Stimulated activated naive CD4-positive, alpha-beta T cell (primary cell): ENCODE measurements at places on chromosomes 5 and 9.

DNA sequence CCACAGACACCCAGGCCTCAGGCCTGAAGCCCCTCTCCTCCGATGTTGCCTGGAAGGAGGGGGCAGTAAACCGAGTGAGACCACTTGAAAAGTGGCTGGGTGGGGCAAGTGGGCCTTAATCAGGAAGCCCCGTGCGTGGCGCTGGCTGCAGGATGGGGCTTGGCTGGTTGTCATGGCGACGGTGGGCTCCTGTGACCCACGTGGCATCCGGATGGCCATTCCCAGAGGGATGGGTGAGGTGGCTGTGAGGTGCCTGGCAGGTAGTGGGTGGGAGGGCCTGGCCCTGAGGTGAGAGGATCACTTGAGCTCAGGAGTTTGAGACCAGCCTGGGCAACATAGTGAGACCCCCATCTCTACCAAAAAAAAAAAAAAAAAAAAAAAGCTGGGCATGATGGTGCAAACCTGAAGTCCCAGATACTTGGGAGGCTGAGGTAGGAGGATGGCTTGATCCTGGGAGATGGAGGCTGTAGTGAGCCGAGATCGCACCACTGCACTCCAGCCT lies 5.2 kb downstream of the GPSM1 start:
- DNase-seq, result no peak

- no peak for DNase-seq
These were observed 78.4 kb downstream of the PLPP1 start for GRCh38 chr5:55456216-55456895.

DNA sequence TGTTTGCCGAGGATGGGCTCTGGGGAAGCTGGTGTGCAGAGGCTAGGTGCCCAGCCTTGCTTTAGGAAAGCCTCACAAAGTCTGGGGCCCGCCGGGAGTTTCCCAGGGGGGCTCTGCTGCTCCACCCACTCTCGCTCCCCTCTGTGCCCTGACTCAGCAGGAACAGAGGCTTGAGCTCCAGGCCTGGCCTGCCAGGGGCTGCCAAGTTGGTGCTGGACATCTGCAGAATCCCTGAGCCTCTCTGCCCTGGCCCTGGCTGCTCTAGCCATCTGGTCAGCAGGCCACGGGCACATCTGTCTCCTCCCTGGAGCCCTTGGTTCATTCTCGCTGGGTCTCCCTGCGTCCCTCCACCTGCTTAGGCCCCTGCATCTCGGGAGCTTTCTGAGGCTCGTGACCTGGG lies 647 bp upstream of the ADAMTSL2 start:
- no peak for DNase-seq

DNA sequence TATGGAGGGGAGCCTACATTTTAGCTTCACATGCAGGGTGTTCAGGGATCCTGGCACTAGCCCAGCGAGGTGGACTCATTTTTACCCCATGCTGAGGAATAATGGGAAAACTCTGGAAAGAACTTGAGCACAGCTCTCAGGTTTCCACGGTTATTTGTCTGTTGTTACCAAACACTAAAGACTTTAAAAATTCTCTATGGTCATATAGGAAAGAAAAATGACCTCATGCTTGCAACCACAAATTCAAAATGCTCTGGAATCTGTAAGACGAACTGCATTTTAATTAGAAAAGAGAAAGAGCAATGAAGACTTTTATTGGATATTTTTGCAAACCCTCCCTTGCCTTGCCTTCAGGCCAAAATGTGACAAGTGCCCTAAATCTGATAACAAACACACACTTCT lies 606.9 kb downstream of the EBF1 start:
- DNase-seq, result no peak

DNA sequence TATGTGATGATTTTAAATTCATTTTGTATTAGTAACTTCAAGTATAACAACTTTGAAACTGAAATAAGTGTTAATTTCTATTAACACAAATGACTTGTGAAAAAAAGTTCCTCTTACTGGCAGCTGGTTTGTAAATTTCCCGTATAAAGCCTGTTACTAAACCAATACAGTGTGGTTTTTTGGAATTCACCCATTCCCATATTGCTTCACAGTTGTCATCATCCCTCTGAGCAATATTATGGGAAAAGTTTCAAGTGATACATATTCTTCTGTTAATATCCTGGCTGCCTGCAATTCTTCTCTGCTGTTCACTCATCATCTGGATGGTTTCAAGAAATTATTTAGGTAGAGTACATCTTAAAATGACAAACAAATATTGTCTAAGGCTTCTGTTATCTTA lies 1185.1 kb upstream of the C9orf72 start:
- no peak for DNase-seq

GRCh38 chr5:162026803-162027202 lies 40.8 kb upstream of the GABRG2 start:
- no peak for DNase-seq

GRCh38 chr5:17115855-17116254 lies 101.6 kb upstream of the BASP1 start:
- DNase-seq, result no peak

DNA sequence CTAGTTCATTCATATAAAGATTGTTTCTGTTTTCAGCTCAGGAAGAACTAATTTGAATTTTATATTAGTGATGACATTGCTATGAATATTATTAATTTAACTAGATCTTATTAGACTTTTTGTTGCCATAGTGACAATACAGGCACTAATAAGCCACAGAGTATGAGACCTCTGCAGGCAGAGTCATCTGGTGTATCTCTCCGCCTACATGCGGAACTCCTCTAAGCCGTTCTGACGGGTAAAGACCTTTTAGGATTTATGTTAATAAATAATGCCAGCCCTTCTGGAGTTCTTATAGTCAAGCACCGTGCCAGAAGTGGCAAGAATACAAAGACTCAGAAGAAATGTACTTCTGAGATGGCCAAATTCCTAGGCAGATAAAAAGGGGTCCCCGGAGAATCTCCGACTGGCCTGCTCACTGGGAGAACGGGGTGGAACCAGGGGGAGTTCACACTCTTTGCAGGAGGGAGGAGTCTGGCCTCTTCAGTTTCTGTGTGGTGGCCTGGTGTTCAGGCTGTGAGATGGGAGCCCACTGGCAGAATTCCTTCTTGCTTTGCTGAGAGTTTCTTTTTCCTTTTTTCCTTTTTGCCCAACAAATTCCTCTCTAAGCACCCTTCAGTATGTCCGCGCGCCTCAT lies 85.1 kb upstream of the IL12B start:
- DNase-seq, result no peak

GRCh38 chr9:35306283-35306682 lies 144.5 kb downstream of the UNC13B start:
- DNase-seq, result no peak

DNA sequence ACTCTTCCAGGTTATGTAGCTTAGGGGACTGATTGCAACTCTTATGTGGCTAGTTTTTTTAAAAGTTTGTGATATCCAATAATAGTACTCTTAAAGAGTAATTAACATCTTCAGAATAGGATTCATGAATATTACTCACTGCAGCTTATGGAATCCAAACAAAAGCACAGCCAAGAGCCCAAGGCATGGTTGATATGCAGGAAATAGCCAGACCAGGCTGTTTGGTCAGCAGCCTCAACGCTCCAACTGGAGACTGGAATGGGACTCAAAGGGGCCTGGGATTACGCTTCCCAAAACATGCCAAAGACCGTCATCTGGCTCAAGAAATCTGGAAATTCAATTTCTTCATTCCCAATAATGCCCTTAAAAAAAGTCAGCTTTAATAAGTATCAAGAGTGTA lies 268.6 kb downstream of the SEC61B start:
- DNase-seq, result no peak

GRCh38 chr5:92003806-92004205 lies 620.7 kb upstream of the ARRDC3 start:
- DNase-seq, result no peak

DNA sequence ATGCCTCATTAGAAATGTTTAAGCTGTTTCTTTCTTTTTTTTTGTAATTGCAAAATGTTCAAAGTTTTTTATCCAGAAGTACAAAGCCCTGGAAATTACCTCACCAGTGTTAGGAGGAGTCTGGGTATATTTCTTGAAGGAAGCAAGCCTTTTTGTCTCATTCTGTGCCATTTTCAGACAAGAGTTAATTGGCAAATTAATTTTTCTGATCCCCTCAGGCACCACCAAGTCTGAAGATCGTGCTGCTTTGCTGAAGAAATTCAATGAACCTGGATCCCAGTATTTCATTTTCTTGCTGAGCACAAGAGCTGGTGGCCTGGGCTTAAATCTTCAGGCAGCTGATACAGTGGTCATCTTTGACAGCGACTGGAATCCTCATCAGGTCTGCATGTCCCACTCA lies 94.9 kb downstream of the SMARCA2 start:
- DNase-seq, result no peak

- no peak for DNase-seq
These were observed 273.7 kb upstream of the PIK3R1 start for GRCh38 chr5:67941614-67942401.

DNA sequence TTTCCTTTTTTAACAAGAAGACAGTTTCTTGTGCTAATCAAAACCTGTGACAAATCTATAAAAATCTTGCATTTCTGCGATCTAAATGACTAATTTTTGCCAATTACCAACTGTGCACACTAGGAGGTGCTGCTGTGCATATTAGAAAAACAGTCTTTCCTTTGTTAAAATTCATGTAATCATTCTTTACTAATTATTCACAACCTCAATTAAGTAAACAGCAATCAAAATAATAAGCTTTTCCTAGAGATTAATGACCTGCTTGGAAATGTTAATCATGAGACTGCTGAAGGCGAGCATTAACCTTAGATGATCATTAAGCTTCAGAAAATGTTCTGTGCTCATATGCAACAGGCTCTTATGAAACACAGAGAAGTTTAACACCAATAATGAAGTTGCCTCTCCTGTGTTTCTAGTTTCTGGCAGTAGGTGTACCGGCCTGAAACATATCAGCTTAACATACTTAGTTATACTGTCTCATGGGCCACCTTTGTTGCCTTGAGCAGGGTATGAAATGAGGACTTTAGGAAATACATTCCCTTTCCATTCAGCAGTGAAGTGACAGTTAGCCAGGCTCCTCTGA lies 17.7 kb downstream of the RFESD start:
- peak; percentile 41 for DNase-seq

DNA sequence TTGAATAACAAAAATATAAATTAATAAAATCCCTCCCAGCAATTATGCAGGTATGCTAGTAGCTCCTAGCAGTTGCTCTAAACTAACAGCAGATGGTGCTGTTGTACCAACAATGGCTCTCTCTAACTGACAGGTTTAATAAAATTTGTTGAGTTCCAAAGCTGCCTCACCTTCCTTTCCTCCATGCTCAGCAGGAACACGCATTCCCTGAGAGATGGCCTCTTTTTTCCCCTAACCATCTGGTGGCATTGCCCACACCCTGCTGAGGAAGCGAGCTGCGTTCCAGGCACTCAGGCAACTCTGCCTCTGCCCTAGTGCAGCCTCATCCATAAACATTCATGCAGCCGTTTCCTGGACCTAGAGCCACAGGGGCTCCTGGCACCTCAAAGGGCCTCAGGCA lies 106.2 kb downstream of the KLHL3 start:
- DNase-seq, result peak; percentile 54

DNA sequence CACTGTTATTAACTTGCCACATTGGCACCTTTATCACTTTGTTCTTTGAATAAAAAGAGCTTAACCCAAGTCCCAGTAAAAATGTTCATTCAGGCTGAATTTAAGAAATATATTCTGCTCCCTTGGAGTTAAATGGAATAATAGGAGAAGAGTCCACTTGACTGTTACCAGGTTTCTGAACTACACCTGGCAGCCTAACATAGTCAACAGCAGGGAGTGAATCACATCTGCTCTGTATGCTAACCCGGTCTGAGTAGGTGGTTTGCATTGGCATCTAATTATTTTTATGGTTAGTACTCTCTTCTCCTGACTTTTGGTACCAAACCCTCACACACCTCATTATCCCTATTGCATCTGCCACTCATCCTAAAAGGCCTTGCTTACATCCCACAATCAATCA lies 86.7 kb downstream of the STK32A start:
- no peak for DNase-seq

DNA sequence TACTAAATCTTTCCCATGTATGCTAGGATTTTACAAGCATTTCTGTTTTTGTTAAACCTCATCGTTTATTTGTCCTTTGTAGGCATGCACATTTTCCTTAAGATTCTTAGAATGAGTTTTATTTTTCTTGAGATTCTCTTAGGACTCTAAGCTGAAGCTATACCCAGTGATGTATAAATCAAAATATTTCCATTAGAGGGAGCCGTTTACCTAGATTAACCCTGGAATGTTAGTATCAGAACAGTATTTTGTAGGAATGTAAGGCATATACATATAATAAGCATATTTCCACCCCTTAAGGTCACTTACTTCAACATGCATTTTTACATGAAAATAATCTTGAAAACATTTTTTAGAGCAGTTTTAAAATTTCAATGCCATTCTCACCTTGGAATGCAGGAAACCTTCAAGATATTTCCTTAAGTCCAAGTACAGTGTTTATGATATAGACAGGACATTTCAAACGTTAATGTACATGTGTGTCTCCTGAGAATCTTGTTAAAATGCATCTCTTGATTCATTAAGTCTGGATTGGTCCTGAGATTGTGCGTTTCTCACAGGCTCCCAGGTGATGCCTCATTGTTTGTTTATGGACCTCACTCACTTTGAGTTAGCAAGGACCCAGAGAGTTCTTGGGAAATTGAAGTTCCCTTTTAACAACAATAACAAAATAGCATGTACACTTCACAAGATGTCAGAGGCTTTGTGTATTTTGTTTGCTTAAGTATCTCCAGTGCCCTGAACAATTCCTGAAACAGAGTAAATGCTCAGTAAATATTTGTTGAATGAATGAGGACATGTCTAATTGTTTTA lies 34.9 kb upstream of the FCHO2 start:
- no peak for DNase-seq
